EH (cell line): ENCODE measurements at places on chromosomes 6 and 20.

- peak; percentile 88 for DNase-seq
Observed at GRCh38 chr6:140203661-140204147, 829.3 kb upstream of the CITED2 start.

GRCh38 chr6:123448306-123448884 is 188.4 kb downstream of the TRDN start:
- DNase-seq = no peak

- no peak for DNase-seq
Observed at GRCh38 chr6:154219250-154219649, 137.4 kb downstream of the IPCEF1 start.

DNA sequence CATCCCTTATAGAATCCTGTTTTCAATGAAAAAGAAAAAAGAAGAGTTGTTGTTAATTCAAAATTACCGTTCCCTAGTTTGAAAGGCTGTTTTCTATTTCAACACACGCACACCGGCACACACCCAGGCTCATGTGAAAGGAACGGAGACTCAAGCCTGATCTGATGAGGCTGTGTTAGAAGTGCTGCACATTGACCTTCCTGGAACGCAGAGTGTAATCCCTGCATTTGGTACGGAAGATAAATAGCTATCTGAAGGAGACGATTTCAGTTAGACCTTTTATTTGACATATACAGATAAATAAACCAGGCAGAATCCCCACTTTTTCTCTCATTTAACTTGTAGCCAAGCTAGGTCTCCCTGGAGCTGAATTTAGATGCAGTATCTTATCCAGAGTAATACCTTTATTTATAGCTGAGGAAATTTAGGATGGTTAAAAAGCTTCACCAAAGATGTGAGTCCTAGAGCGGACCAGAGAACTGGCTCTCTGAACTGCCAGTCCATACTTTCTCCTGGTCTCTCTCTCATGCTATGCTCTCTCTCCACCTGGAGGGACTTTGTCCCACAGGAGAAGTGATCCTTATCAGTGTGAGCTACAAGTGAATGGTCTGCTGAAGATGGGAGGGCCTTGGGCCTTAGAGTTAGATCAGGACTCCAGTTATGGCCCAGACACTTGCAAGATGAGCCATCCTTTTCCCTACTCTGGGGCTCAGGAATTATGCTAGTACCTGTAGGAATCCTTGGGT is 30.6 kb downstream of the MAP3K4 start:
- no peak for DNase-seq

- DNase-seq = peak; percentile 4
Observed at GRCh38 chr6:88840796-88841539, 122.5 kb downstream of the RNGTT start.

- no peak for DNase-seq
Observed at GRCh38 chr6:104532462-104532861, 327.3 kb downstream of the HACE1 start.

GRCh38 chr20:60732322-60732721 is 519.7 kb upstream of the CDH4 start:
- no peak for DNase-seq

GRCh38 chr6:169807699-169808607 is 56.5 kb downstream of the ERMARD start:
- DNase-seq = no peak

DNA sequence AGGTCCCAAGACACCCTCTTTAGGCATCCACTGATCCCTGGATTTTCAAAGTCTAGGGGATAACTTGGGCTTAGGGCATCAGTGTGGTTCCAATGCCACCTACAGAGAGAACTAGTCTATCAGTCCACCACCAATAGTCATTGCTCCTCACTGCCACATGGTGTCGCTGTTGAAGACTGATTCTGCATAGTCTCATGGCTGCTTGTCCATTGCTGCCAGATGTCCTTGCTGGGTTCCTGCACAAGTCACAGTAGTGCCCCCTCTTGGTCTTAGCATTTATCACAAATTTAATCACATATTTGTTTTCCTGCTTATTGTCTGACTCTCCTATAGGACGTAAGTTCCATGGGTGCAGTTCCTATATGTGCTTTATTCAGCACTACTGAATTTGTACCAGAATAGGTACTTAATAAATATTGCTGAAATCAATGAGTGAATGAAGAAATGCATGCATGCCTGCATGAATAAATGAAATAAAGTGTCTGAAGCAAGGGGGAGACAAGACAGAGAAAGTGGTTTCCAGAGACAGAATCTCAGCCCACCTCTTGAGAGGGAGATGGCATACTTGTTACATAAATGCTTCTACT is 45.9 kb upstream of the RALY start:
- peak; percentile 46 for DNase-seq

DNA sequence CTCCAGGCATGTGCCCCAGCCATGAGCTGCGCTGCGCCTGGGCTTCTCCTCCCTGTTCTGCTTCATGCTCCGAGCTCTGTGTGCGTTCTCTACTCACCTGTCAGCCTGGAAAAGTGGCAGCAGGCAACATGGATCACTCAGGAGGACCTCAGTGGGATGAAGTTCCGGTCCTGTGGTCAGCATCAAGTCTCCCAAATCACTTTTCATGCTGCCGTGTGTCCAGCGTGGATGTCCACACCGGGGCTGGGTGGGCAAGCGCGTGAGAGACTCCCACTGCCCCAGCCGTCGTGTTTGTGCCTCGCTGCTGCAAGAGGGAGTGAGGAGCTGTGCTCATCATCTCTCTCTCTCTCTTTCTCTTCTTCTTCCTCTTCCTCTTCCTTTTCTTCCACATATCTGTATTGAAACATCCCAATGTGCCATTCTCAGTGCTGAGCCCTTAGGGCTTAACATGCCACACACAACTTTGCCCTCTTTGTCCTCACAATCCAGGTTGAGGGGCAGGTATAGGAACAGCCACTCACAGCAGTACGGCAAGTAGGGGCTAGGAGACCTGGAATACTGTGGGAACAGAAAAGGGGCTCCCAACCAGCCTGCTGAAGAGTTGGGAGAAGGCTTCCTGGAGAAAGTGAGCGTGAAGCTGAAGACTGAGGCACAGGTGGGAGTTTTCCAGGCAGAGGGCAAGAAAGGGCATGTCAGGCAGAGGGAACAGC is 3.8 kb upstream of the PDYN start:
- no peak for DNase-seq

DNA sequence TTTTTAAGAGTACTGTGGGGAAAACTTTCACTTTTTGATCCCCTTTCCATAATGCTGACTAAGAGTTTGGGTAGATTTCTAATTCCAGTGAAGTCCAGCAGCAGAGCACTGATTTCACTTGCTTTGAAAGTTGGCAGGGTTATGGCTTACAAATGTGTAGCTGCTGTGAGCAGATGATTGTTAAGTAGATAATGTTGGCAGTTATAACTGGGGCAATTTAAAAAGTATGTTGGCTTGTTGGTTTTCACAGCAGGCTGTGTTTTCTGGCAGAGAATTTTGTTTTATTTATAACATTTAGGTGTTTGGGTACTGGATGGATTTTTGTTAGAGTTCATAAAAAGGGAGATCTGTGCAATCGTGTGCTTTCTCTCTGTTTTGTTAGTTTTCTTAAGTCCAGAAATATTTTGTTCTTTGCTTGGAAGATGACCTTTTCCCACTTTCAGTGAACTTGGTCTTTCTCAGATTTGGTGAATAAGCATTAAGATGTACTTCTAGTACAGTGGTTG is 31.4 kb downstream of the AFDN start:
- DNase-seq = peak; percentile 64

DNA sequence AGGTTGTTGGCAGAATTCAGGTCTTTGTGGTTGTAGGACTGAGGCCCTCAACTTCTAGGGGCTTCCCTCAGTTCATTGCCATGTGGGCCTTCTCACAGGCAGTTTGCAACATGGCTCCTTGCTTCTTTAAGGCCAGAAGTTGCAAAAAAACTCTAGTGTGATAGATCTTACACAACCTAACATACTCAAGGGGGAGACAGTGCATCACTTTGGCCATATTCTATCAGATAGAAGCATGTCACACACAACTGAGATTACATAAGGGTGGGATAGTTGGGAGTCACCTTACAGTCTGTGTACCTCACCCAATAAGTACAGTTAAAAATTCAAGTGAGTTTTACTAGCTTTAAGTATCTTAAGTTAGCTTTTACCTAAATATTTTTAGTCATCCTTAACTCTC is 1.6 kb downstream of the SIRPD start:
- no peak for DNase-seq

DNA sequence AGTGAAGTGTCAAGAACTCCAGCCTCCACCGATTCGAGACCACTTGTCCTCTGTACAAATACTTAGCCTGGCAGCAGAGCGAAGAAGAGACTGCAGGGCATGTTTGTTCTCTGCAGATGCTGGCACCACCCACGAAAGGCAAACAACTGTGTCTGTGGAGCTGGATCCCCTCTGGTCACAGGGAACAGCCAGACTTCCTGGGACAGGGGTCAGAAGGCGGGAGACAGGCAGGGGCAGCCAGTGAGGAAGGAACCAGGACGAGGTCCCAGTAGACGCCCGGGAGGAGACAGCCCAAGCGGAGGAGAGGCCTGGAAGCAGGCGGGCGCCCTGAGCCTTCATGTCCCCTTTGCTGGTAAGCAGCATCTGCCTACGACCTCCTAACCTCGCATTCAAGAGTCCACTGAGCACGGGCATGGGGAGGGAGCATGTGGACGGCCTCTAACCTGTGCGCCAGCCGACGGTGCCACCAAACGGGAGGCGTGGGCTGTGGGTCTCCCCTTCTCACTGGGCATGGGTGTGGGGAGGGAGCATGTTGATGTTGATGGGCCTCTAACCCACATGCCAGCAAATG is 265.5 kb downstream of the DLL1 start:
- DNase-seq = no peak

- DNase-seq = no peak
Observed at GRCh38 chr6:168238159-168238909, 81.2 kb downstream of the DACT2 start.
